WERI-Rb-1 (cell line): ENCODE measurements at places on chromosomes 2 and 18.

- no peak for DNase-seq
Observed at GRCh38 chr2:158366342-158366741, 90.2 kb downstream of the CCDC148 start.

- DNase-seq = no peak
Observed at GRCh38 chr2:204205082-204205481, 268.5 kb downstream of the ICOS start.

DNA sequence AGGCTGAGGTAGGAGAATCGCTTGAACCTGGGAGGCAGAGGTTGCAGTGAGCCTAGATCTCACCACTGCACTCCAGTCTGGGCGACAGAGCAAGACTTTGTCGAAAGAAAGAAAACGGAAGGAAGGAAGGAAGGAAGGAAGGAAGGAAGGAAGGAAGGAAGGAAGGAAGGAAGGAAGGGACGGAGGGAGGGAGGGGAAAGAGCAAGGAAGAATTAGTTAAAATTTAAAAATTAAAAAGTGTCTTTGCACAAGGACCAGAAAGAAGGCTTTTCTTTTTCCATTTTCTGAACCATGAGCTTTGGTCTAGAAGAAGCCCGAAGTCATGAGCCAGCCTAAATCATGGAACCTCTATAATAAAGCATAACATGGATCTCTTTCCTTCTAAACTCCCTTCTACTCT lies 138.2 kb upstream of the DNAJC10 start:
- DNase-seq = no peak

GRCh38 chr2:129074298-129074920 lies 755.7 kb upstream of the HS6ST1 start:
- no peak for DNase-seq

DNA sequence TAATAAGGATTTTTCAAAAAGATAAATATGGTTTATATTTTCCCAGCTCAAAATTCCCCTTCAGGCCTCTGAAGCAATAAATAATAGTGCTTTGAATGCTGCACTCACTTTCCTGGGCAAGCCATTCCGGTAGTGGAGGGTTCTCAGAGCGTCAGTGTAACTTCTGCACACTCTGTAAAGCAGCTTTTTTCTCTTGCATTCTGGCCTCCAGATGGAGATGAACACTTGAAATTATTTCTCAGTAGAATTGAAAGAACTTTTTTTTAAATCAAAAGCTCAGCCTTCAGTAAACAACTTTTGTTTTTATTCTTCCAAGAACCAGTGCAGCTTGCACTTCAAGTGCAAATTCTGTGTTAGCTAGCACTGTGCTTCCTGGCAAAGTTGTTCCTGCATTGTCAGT lies 281.1 kb upstream of the RAB12 start:
- no peak for DNase-seq

DNA sequence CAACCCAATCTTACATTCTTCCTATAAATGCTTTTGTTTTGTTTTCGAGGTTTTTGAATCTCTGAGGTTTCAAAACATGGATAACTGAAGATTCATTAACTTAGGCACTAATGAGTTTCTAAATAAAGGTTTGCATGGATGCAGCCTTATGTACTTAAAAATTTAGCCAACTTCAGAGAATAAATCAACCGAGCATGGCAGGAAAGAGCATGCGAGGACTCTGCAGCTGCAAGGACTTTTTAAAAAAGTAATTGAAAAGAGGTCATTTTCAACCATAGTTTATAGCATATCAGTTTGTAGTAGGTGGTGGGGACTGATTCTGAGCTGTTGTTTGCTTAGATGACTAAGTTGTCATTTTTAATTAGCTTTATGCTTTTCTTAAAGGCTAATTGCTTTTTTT lies 567.0 kb upstream of the ZEB2 start:
- no peak for DNase-seq

DNA sequence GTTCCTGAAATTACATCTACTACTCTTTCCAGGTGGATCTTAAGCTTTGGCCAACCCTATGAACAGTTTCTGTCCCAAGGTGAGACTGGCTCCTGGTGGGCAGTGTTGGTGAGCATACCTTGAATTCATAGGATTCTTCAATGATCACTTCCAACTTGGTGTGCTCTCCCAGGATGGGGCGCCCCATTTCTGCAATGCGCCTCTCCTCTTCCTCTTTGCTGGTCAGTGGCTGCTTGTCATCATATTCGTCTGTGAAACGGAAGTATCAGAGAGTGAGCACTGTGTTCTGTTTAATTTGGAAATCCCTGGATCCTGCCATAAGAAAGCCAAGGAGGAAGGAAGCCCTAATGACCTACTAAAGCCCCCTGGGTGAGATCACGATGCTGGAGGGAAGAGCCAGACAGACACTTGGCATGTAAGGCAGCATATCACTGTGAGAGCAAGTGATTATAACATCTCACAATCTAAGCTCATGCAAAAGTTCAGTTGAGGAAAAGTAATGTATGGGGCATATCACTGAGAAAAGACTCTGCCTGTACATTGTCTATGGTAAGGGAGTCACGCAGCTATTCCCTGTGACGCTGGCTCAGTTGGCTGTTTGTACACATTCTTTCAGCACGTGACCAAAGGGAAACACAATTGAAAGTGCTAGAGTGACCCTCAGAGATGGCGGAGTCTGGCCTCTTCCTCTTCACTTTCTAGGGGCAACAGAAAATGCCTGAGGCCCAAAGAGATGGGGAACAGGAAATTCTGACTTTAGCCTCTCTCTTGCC lies 287.0 kb downstream of the SLC8A1 start:
- no peak for DNase-seq

DNA sequence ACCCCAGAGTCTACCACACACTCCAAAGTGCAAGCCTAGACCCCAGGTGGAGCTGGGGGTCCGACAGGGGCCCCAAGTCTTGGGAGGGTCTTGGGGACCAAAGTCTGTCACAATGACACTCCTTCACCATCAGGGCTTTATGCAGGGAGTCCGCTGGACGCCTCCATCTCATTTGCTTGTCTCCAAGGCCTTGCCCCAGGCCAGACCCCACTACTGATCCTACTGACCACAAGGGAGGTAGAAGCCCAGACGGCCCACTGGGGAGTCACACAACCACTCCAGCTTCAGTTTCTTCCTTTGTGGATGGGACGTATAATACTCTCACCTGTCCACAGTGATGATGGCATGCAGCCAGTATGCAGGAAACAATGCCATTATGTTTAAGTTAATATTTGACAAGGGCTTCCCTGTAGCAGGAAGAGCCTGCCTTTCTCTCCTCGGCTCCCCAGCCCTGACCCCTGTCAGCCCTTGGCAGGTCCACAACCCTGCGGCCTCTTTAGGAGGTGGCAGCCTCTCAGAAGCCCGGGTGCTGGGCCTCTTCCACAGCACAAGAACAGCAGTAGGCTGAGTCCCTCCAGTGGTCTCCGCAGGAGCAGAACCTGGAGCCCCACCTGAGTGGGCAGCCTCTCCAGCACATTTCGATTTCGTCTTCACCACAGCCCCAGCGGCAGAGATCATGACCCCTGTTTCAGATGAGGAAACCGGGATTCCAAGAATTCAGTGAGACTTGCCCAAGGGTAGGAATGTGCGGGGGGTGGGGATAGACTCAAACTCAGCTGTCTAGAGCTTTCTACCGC lies 6.5 kb downstream of the BIN1 start:
- DNase-seq = no peak

- no peak for DNase-seq
Observed at GRCh38 chr2:167332358-167332757, 444.1 kb downstream of the XIRP2 start.

GRCh38 chr2:118223511-118223991 lies 135.3 kb downstream of the INSIG2 start:
- no peak for DNase-seq

DNA sequence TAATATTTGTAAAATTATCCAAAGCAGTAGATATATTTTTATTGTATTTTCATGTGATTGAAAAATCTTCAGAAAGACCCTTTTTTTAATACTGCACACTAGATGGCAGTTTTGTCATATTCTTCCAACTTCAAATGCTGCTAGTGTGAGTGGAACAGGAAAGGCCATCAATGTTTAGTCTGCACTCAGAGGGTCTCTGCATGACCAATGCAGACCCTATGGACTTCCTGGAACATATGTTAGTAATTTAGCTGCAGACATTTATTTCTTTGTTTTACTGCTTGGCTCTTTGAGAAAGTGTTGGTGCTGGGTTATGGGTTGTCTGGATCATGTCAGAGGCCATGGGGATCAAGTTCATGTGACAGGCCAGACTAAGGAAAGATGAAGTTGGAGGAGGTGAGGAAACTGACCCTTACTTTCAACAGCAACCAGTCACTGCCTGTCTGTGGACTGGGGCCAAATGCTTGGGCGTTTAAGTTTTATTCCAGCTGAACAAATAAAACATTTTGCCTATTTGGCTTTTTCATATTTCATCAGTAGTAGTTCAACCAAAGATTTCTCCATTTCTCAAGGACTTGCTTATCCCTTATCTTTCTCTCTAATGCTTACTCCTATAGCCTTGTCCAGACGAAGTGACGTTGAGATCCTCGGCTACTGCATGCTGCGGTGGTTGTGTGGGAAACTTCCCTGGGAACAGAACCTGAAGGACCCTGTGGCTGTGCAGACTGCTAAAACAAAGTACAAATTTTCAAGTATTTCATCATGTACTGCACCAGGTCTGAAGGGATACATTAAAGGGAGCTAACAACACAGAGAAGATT lies 84.8 kb downstream of the VRK2 start:
- no peak for DNase-seq

DNA sequence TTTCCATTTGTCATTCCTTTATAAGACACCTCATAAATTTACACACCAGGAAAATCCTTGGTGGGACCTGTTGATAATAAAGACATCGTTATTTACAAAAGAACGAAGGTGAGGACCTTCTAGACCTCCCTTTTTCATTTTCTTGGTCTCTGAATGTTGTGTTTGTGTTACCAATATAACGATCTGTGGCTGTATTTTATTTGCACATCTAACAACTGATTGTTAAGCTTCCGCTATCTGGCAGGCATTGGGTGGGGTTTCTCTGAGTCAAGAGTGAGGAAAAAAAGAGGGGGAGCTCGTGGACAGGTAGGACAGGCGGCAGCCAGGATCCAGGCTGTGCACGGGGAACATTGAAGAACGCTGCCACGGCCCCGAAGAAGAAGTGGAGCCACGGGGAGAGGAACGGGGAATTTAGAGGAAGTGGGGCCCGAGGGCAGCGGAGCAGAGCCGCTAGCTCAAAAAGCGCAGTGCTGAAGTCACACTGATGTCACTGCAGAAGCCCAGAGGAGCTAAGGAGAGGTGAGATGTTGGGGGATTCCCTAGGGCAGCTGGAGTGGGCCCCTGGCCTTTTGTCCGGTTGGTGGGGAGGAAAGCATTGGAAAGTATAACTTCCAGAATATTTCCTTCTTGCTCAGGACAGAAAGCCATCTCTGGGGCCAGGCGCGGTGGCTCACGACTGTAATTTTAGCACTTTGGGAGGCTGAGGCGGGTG lies 20.9 kb upstream of the DNMT3A start:
- no peak for DNase-seq

GRCh38 chr18:79108549-79109215 lies 39.5 kb downstream of the ATP9B start:
- DNase-seq = no peak

DNA sequence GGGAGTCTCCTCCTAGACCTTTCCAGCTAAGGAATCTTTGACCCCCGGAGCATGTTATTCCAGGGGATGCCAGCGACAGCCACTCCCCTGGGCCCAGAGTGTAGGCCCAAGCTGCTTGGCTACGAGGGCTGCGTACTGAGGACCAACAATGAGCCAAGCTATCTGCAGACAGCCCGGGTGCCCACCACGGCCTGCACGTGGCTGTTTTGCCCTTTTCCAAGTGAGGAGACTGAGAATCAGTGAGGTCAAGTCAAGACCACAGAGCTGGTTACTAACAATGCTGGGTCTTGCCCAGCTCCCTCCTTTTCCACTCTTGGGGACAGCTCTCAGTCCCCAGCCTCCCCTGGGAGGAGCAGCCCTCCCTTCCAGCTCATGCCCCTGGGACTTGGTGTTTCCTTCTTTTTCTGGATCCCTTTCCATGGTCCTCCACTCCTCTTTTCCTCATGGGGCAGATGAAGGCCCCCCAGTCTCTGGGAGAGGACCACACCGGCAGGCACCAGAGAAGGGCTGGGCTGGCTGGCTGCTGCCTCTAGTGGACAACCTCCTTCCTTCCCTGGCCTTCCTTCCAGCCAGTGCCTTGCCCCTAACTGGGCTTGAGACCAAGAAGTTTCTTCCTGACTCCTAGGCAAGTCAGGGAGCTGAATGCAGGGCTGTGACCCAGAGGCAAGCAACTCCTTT lies 550 bp upstream of the MALL start:
- peak; percentile 18 for DNase-seq

GRCh38 chr2:147847746-147848391 lies 3.0 kb downstream of the ACVR2A start:
- DNase-seq = no peak

DNA sequence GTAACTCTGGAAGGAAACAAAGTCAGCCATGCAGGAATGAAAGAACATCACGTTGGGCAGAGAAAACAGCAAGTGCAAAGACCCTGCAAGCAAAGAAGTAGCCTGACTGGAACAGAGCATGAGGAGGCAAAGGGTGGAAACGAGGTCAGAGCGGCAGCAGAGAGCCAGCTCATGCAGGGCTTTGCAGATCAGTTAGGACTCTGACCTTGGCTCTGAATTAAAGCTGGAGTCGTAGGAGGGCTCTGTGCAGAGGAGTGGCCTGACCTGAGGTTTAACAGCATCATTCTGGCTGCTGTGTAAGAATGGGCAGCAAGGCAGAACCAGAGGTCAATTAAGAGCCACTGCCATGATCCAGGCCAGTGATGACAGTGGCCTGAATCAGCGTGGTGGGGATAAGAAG lies 220.7 kb downstream of the PRKCE start:
- peak; percentile 79 for DNase-seq

- DNase-seq = no peak
Observed at GRCh38 chr2:10027660-10028330, 15.6 kb upstream of the KLF11 start.

DNA sequence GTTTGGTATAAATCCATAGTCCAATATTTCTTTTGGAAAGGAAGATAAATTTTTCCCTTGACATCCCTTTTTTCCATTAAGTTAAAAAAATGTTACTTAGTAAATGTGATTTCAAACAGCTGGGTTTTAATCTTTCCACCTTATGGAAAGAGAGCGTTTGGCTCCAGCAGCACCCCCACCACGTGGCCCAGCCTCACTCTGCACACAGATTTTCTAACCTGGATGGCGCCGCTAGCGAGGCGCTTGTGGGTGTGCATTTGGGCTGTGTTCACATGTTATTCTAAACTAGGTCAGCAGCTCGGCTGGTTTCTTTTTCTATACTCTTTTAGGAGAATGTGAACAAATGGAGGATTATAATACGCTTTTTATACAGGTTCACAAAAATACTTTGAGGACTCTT lies 218.0 kb downstream of the LDLRAD4 start:
- DNase-seq = no peak

- DNase-seq = peak; percentile 54
Observed at GRCh38 chr2:6025391-6025790, 333.2 kb downstream of the SOX11 start.

DNA sequence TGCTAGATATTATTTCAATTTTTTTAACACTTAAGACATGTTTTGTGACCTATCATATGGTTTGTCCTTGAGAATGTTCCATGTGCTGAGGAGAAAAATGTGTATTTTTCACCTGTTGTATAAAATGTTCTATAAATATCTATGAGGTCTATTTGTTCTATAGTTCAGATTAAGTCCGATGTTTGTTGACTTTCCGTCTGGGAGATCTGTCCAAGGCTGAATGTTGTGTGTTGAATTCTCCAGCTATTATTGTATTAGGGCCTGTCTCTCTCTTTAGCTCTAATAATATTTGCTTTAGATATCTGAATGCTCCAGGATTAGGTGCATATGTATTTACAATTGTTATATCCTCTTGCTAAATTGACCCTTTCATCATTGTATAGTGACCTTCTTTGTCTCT lies 144.1 kb downstream of the NYAP2 start:
- no peak for DNase-seq

GRCh38 chr2:59658906-59659635 lies 894.4 kb downstream of the BCL11A start:
- DNase-seq = no peak
